Lung microvascular endothelial cell (primary cell): ENCODE measurements at places on chromosomes 16 and 17. TPM values are rescaled to one million over a fixed set of nuclear protein-coding genes. Genes with fewer than 3 reads are reported as not detected.

The CPHXL2 gene
- not detected in 2 replicates for total RNA-seq

The ABCA9 gene
- 0.44 and 1.8 TPM in 2 replicates for total RNA-seq

The ANKFN1 gene
- total RNA-seq: not detected in 2 replicates

The TMEM235 gene
- total RNA-seq: 0.22 and 0.79 TPM in 2 replicates

The MEFV gene
- total RNA-seq: not detected in 2 replicates

The RNF157 gene
- 0.20 and 0.22 TPM in 2 replicates for total RNA-seq

The MARF1 gene
- total RNA-seq: 9.8 and 14.3 TPM in 2 replicates

- no peak for DNase-seq
These were observed 93.4 kb downstream of the SSH2 start for GRCh38 chr17:29836643-29837042.

DNA sequence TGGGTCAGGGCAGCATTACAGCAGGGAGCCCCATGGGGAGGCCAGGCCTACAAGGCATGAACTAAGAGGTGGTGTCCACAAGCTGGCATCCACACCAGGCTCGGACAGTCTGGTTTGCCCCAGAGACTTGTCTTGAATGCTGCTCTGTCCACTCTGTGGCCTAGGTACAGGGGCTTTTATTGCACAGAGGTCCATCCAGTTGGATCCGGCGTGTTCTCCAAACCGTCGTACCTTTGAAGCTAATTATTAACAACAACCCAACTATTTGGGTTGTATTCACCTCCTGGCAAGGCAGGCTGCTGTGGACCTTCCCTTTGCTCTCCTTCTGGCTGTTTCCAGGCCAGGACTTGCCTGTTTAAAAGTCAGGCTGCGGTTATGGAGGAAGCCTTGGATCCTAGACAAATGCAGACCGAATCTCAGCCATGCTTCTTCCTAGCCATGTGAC lies 123.4 kb downstream of the CLEC16A start:
- no peak for DNase-seq

DNA sequence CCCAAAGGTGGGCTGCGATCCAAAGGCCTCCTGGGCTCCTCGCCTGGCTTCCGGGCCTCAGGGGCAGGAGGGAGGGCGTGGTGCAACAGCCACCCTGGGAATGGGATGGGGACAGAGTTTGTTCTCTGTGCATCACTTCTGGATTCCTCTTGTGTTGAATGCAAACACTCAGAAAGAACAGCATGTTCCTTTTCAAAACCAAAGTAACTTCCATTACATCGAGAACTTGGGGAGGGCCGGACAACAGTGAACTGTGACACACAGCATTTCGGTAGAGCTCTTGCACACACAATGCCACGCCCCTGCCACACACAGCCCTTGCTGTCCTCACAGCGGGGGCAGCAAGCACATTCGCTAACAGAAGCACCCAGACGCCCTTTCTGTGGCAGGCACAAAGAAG lies 36.1 kb upstream of the FASN start:
- no peak for DNase-seq

- DNase-seq: no peak
These were observed 1.8 kb downstream of the CACNB1 start for GRCh38 chr17:39195568-39196160.

- DNase-seq: no peak
These were observed 2.4 kb upstream of the ITGAL start for GRCh38 chr16:30470170-30470512.

DNA sequence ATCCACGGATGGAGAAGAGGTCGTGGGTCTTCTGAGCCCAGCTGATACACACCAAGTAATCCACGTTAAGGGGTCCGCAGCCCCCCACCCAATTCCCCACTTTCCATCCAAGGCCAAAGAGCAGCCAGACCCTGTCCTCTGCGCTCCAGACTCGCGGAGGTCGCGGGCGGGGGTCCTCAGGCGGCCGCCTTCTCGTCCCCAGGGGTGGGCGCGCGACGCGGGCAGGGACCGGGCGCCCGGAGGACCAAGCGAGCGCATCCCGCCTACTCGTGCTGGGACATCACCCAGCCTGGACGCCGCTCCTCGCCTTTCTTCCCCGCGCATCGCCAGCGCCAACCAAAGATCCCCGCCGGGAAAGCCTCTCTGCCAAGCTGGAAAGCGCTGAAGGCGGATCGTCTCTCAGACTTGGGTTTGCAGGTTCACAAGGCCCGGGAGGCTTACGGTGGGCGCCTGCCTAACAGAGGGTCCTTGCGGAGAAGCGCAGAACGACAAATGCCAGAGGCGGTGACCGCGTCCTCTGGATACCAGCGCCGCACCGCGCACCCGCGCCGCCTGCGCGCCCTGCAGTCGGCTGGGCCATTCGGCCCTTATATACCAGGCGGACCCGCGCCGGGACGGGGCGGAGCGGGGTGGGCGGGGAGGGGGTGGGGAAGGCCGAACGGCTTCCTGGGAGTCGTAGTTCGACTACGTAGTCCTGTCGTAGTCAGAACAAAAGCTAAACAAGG lies 471.6 kb downstream of the SOX9 start:
- peak; percentile 68 for DNase-seq
